Suprapubic skin (tissue), 4 donors: ENCODE measurements at places on chromosomes 6 and 20.
A peak's percentile ranks its signal among the peaks of the same experiment; 100 is the strongest.

GRCh38 chr6:52640170-52640569, 30.7 kb upstream of the TMEM14A start:
- DNase-seq: no peak
- no peaks in the 10 kb centered on the region for H3K36me3 ChIP-seq
- peaks cover 6% of the 10 kb centered on the region for H3K27me3 ChIP-seq
- H3K4me1 ChIP-seq: peaks cover 2% of the 10 kb centered on the region
- H3K27ac ChIP-seq: no peak overlapping the region

DNA sequence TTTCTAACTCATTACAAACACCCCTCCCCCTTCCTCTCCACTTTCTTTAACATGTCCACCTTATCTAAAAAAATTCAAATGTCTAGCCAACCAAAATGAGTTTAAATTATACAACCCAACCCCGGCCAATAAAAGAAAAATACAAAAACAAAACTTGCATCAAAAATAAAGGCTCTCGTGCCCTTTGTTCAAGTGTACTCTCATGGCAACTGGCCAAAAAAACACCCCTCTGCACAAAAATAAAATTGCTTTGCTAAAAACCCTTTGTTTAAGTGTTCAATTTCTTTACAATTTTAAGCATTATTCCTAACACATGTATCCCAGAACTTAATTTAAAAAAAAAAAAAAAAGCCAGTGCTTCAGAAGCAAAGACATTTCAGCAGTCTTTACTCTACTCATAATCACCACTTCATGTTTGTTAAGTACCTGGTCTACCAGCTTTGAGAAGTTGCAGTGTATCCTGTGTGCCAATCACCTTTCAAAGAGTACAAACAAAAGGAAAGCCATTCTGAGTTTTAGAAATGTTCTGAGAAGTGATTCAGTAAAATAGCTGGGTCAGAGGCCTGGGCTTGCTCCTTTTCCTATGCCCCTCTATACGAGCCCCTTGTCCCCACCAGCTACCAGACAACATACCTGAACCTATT, 87.5 kb downstream of the MDN1 start:
- H3K27ac ChIP-seq: no peak overlapping the region
- no peak overlapping the region for H3K4me3 ChIP-seq
- no peaks in the 10 kb centered on the region for H3K4me1 ChIP-seq
- H3K27me3 ChIP-seq: no peaks in the 10 kb centered on the region
- DNase-seq: no peak

DNA sequence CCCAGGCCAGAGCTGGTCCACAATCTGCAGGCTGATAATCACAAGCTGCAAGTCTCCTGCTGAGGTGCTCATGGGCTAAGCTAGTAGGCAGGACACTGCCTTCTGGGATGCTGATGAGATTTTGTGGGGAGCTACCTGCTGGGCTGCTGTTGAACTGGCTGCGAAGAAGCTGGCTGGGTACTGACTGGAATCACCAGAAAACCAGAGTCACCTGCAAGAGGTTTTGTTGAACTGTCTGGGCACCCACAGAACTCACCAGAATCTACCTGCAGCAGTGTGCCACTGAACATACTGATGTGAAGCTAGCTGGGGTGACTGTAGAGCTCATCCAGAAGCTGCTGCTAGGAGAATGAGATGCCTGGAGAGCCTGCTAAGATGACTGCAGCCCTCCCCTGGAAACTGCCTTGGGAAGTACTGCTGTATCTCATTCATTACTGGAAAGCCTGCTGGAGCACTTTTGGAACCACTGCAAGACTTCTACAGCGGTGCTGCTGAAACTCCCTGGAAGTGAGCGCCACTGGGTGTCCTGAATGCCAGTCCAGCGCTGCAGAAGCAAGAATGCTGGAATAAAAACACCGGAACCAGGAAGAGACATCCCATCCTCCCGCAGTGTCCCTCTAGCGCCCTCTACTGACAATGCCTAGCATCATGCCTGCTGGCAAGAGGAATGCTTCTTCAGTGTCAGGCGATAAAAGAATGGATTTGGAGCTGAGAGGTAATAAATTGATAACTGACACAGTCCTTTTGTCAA, 64.9 kb upstream of the ARHGAP18 start:
- H3K4me1 ChIP-seq: no peaks in the 10 kb centered on the region
- H3K27ac ChIP-seq: no peak overlapping the region
- peaks cover 9% of the 10 kb centered on the region for H3K27me3 ChIP-seq
- peak; percentile 72 for DNase-seq
- H3K36me3 ChIP-seq: no peaks in the 10 kb centered on the region

DNA sequence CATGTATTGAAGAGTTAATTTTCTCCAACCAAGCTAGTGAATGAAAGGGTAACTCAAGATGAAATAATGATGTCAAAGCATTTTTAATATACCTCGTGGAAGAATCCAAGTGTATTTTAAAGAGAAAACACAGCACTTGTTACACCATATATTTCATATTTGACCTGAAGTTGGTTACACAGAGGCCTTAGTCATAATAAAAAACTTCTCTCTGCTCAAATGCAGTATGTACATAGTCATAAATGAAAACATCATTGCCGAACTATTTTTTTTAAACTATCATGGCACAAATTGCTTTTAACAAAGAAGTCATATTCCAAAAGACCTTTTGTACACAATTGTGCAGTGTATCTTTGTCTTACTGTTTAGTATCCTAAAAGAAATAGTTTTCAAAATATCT, 43.0 kb downstream of the BACH2 start:
- no peak overlapping the region for H3K27ac ChIP-seq
- no peaks in the 10 kb centered on the region for H3K4me1 ChIP-seq
- no peaks in the 10 kb centered on the region for H3K27me3 ChIP-seq
- H3K36me3 ChIP-seq: no peaks in the 10 kb centered on the region
- no peak for DNase-seq
- no peak overlapping the region for H3K4me3 ChIP-seq

GRCh38 chr6:7770111-7770510, 44.2 kb downstream of the BMP6 start:
- no peak overlapping the region for H3K4me3 ChIP-seq
- H3K36me3 ChIP-seq: no peaks in the 10 kb centered on the region
- H3K27me3 ChIP-seq: peaks cover 5% of the 10 kb centered on the region
- H3K27ac ChIP-seq: no peak overlapping the region
- no peak for DNase-seq

- no peaks in the 10 kb centered on the region for H3K27me3 ChIP-seq
- H3K27ac ChIP-seq: peak overlapping the region; percentile 39
- DNase-seq: no peak
- no peak overlapping the region for H3K4me3 ChIP-seq
These were observed 64.1 kb upstream of the DDR1 start for GRCh38 chr6:30820193-30820592.
